Stimulated activated CD8-positive, alpha-beta memory T cell treated with anti-CD3 and anti-CD28 coated beads, Interleukin-7, amount 100 ng/mL, for 48 hours (primary cell): ENCODE measurements at places on chromosomes 2 and 18.
A peak's percentile ranks its signal among the peaks of the same experiment; 100 is the strongest.

DNA sequence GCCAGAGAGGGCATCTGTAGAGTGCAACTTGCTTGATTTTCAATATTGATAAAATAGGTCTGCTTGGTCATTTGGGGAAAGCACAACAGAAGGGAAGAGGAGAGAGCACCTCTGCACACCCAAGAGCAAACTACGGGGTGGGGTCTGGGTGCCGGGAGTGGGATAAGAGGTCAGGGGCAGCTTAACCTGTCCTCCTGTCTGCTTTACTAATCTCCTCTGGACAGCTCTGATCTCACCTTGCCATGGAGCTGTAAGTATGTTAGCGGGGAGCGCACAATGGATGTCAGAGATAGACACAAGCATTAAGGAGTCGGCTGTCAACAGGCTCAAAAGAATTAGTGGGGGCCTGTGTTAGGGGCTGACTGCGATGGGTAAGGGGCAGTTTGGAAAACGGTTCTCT lies 328.7 kb downstream of the CYRIA start:
- no peak for DNase-seq

GRCh38 chr2:216692636-216693413 lies 2.5 kb downstream of the IGFBP5 start:
- peak; percentile 60 for DNase-seq

DNA sequence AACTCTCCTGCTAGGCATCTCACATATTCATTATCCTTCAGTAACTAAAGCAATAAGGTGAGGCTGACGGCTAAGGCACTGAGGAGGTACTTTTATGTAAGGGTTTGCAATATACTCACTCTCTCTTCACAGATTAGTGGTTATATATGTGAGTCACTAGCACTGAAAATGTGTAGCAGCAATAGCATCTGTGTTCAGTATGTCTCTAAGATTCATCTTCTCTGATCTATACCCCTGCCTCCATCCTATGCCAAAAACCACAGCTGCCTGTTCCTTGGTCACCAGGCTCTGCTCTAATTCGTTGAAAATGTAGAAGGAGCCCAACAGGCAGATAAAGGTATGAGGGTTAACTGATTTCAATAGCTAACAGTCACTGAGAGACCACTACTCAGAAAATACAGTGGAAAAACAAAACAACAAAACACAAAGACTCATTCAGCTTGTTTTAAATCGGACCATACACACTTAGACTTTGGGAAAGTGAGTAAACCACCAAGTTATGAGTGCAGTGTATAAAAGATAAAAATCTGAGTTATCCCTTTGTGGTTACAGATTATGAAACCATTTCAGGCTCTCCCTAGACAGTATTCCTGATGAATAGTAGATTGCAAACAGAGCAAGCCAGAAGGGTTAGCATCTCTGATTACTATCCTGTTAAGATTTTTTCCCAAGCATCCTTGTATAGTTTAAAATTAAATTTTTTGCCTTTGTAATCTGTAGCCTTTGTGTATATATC lies 75.3 kb upstream of the CYP26B1 start:
- DNase-seq: no peak

- DNase-seq: no peak
Measured at GRCh38 chr18:59990121-59990823, 90.5 kb downstream of the PMAIP1 start.

DNA sequence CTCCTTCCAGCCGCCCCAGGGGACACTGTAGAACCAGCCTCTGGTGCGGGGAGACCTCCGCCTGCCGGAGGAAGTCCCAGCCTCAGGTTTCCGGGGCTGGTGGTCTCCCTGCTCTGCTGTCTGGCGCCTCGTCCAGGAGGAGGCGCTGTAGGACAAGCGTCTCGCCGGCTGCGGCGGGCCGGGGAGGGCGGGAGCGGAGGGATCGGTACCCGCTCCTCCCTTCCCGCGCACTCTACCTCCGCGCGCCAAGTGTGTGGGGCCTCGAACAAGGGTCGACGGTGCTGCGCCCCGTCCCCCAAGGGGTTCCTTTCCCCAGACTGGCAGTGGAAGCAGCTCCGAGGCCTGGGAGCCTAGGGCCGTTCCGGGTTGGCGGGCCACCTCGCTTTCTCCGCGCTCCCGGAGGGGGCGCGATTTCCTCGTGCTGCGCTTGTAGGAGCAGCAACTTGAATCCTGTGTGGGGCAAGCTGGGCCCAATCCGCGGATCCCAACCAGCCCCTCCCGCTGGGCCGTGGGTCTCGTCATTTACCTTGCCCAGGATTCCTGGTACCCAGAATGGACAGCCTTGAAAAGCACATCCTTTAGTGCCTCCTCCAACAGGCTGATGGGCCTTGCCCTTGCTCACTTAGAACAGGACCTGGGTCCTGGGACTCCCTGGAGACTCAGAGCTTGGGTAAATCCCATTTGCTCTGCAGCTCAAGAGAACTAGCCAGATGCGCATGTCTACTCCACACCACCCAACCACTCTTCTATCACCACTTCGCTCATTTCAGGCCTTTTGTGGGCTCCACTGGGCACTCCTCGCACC lies 10.6 kb upstream of the HOXD4 start:
- peak; percentile 53 for DNase-seq

DNA sequence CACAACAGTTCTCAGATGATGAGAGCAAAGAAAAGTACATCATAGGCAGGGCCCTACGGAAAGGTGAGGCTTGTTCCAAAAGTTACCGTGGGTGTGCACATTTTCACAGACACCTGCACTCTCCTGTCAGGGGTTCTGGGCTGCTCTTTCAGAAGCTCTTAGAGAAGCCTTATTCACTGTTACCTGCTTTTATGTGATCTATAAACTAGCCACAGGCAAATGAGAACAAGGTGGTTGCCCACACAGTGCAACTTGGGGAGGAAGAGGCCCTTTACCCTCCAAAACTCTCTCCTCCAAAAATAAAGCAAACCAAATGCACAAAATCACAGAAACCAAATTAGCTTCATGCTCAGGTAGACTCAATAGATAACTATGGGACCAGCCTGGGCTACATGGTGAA lies 11.1 kb upstream of the CUL3 start:
- no peak for DNase-seq

DNA sequence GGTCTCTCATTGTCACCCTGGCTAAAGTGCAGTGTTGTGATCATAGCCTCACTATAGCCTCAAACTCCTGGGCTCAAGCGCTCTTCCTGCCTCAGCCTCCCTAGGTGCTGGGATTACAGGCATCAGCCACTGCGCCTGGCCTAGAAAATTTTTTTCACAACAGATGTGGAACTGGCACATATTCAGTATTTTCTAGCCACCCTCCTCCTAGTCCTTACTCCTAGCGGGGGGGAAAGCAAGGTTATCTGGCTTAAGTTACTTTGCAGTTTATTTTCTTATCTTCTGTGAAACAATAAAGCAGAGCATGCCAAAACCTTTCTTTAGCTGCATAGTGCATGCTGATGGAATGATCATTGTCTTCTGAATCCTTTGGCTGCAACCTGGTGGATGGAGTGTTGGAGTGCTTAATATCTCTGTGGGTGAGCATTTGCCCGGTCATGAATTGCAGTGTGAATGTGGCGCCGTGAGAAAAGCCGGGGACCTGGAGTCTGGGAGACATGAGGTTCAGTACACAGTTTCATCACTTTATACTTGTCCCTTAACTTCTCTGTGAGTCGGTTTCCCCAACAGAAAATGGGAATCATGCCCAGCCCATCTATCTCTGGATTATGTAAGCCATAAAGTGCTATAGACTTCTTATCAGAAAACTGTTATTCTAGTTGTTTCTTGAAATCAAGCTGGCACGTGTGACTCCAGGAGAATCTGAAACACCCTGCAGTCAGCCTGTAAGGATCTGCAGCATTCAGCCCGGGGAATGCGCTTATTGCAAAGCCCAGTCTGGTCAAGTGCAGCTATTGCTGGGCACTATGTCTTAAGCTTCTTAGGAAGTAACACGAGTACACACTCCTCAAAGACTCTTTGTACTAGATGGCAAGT lies 38.2 kb upstream of the MAP3K20 start:
- no peak for DNase-seq

GRCh38 chr2:171342067-171342413 lies 91.8 kb downstream of the METTL8 start:
- DNase-seq: no peak

GRCh38 chr2:23488584-23488983 lies 103.6 kb downstream of the KLHL29 start:
- no peak for DNase-seq

DNA sequence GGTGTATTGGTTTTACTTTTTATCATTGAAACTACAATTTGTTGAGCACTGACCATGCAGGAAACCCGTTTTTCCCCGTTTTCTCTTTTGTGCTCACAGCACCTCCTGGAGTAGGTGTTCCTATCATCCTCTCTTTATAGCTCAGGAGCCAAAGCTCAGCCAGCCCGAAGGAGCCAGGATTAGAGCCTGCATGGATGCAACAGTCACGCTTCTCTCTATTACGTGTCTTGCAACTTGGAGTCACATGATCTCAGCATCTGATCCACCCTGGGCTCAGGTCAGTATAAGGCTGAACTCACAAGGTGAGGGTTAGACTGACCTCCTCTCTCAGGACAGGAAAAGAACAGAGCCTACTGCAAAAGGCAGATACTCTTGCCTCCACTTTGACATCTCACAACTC lies 150.5 kb downstream of the MBP start:
- DNase-seq: no peak
